ENCODE measurements at places on chromosomes 2 and 18.

- no peak for DNase-seq
These were observed 53.7 kb downstream of the EPHA4 start for GRCh38 chr2:221518201-221518934.

- DNase-seq, result no peak
These were observed 7.4 kb downstream of the CYRIA start for GRCh38 chr2:16658076-16658739.

DNA sequence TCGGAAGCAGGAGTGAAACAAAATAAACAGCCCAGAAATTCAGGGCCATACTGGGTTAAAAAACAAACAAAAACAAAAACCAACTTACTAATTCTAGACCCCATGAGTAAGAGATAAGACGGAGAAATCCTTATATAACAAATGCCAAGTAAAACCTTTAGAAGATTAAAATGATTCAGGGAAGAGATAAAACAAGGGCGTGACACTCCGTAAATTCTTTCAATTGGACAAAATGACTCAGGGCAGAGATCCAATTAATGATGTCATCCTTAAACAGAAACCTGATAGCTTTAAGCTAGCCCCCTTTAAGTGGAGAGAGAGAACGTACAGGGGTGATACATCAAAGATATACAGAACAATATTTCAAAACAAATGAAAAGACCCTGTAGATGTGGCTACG, 317.4 kb downstream of the NBAS start:
- no peak for DNase-seq

DNA sequence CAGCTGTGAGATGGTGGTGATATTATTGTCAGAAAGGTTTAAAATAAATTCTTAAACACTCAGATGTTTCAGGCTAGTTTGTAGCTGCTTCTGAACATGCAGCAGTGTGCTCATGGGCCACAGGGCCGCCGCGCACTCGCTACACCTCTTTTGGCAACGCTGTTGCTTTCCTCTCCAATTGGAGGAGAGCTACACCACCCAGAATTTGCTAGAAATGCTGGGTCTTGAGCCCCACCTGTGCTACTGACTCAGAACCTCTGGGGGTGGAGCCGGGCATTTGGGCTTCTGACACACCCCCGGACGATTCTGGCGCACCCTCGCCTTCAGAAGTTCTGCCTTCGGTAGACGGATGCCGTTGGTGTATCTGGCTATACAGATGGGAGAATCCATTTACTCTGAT, 15.7 kb downstream of the LRRFIP1 start:
- no peak for DNase-seq

DNA sequence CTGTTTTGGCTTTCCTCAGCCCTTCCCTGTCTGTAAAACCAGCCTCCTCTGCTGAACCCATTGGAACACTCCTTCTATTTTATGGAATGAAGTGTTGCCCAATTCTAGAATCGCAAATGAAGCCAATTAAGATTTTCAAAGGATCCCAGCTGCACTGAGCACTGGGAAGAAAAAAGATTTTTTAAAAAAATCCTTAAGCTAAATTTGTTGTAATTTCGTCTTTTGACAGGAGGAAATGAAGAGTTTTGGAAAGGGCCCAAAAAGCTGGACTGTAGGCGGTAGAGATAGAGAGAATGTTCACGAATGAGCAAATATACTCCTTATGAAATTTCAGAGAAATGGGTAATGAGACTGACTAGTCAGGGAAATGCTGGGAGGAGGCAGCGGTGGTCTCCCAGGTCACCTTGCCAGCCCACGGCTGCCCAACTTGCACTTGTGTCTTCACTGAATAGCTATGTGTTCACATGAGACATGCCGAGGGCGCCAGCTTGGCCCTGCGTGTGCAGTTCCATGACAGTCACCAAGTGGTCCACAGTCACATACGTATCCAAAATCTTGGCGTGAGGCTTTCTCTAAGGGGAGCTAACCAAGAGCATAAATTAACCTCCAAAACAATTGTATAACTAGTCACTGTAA, 69.9 kb downstream of the SGPP2 start:
- no peak for DNase-seq

GRCh38 chr18:75895135-75895534, 467.6 kb upstream of the SMIM21 start:
- no peak for DNase-seq

DNA sequence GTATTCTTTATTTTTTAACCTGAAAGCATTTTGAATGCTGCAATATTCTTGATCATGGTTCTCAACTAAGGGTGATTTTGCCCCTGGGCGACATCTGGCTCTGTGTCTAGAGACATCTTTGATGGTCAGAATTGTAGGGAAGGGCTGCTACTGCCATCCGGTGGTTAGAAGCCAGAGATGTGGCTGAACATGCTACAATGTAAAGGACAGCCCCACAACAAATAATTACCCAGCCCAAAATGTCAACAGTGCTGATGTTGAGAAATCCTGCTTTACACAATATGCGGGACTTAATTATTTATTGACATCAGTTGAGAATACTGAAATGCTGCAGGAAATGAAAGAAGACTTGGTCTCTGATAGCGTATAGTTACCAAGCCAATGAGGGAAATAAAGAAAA, 37.5 kb upstream of the SERPINB2 start:
- DNase-seq, result peak; percentile 43

DNA sequence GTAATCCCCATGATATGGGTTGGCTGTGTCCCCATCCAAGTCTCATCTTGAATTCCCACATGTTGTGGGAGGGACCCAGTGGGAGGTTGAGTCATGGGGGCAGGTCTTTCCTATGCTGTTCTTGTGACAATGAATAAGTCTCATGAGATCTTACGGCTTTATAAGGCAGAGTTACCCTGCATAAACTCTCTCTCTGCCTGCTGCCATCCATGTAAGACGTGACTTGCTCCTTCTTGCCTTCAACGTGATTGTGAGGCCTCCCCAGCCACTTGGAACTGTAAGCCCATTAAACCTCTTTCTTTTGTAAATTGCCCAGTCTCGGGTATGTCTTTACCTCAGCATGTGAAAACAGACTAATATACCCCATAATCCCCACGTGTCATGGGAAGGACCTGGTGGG, 61.9 kb upstream of the LDAH start:
- DNase-seq, result no peak

GRCh38 chr2:230447455-230448451, 31.8 kb downstream of the SP100 start:
- no peak for DNase-seq

- DNase-seq, result no peak
These were observed 40.5 kb upstream of the RTN4 start for GRCh38 chr2:55090702-55091101.

- peak; percentile 23 for DNase-seq
These were observed 45.6 kb downstream of the MEX3C start for GRCh38 chr18:51151568-51152511.

DNA sequence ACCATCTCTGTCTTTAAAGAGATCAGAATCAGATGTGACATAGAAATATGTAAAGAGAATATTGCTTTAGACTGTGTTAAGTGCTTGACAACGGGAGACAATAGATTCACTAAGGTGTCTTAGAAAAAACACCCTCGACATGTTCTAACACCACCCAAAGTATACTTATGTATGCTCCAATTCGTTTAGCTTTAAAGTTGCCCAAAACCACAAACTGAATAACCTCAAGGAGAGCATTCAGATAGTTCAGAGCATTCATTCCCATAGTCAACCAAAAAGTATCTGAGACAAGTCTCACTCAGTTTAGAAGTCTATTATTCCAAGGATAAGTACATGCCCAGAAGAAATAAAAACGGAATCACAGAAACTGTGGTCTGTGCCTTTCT, 96.4 kb downstream of the KYNU start:
- no peak for DNase-seq

DNA sequence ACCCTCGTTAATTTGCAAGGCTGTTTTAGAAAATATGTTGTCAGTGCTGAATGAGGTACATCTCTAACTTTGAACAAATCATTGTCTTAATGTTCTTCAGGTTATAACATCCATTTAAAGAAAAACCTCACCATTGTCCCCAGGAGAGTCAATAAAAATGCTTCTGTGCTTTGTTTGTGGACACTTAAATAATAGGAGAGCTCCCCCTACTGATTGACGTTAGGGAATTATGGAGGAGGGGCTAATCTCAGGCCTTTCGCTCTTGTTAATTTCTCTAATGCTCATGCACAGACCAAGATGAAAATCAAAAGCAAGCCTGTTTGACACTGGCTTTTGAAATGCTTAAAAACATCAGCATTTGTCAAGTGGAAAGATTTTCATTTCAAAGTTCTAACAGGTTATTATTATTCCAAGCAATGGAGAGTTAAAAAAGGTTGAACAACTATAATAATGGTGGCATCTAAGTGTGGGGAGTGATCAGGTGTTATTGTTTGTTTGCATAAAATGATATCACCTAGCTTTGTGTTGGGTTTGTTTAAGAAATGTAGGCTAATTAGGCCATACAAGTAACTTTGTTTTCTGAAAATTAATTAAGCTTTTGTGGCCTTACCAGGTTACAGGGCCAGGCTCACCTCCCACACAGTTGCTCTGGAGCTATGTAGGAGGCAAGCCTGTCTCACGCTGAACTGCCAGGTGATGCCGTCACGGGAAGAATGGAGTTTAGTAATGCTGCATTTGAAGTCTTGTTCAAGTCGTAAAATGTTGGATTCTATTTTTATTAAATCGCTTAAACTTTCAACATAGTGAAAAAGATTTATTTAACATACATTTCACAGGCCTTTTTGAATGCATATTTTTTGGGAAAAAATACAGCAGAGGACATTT, 51.7 kb upstream of the SMIM21 start:
- DNase-seq, result no peak

DNA sequence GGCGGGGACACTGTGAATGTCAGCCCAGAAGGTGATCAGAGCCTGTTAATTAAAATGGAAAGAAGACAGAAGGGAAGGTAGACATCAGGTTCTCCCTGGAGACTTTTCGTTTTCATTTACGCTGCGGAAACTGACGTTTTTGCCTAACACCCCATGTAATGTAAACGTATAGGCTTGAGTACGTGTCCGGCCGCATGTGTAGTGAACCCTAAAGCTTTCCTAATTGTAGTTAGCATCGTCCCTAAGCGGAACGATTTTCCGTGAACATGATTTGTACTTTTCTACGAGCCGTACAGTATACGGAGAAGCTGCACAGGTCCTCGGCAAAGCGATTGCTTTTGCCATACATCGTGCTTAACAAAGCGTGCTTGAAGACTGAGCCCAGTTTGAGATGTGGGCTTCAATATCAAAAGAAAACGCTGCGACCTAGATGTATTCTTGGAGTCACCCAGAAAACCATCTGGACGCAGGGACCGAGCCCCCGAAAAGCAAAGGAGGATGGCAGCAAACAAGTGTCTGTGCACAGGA, 284 bp downstream of the TIMM21 start:
- DNase-seq, result no peak

- DNase-seq, result no peak
These were observed 12.5 kb upstream of the HNRNPLL start for GRCh38 chr2:38615237-38615636.

DNA sequence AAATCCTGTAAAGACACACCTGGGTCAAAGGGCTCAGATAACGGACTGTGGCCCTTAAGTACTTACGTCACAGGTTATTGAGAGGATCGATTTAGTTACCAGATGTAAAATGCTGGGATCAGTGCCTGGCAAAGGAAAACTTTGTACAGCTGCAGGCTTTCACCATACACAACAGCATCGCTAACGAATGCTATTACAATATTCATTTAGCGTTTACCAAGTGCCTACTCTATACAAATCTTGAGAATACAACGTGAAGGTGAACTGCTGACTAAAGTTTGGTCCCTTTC, 619 bp upstream of the MSH6 start:
- no peak for DNase-seq

- no peak for DNase-seq
These were observed 196.1 kb downstream of the CPS1 start for GRCh38 chr2:210752532-210752931.

DNA sequence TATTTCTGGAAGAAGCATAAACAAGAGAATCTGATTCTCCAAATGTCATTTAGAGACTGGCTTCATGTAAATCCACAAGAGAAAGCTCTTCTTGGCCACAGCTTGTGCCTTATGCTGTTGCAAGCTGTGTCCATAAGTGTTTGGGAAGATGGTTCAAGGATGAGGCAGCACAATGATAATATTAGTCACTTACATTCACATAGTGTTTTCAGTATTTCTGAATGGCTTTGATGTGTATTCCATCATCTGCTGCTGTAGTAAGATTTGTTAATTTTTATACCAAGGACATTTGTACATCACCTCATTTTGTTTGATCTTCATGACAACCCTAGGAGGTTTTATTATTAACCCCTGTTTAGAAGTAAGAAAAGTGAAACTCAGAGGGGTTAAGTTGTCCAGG, 29.9 kb downstream of the CREG2 start:
- DNase-seq, result no peak
